ENCODE measurements at places on chromosomes 2 and 18.

DNA sequence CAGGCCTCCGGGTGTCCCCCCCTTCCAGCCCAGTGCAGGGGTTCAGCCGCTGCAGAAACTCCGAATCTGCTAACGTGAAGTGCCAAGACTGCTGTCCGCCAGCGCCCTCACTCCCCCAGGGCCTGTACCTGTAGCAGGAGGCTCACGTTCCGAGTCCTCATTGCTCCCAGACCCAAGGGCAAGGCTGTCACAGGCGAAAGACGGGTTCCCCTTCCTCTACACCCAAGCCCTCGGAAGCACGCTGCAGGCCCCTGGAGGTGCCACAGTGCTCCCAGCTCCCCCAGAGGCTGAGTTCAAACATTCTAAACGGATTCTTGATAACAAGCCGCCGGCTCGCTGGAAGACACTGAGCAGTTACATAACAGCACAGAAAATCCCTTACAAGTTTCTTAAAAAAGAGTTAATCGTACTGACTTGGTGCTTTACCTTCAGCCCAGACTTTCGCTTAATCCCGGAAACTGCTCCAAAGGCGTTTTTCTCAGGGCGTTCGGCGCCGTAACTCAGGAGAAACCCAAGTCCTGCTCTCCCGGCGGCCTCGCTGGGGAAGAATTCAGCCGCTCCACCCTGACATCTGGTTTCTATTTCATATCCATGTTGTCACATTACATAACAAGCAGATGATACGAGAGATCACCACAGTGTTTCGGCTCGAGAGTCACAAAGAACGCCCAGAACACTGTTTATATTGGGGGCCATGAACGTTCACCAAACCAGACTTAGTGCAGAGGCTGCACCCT lies 92.0 kb downstream of the HDAC4 start:
- DNase-seq: peak; percentile 16

GRCh38 chr2:190786404-190787166 lies 94.0 kb upstream of the GLS start:
- no peak for DNase-seq

GRCh38 chr18:32093523-32093922 lies 1.8 kb downstream of the RNF138 start:
- no peak for DNase-seq

DNA sequence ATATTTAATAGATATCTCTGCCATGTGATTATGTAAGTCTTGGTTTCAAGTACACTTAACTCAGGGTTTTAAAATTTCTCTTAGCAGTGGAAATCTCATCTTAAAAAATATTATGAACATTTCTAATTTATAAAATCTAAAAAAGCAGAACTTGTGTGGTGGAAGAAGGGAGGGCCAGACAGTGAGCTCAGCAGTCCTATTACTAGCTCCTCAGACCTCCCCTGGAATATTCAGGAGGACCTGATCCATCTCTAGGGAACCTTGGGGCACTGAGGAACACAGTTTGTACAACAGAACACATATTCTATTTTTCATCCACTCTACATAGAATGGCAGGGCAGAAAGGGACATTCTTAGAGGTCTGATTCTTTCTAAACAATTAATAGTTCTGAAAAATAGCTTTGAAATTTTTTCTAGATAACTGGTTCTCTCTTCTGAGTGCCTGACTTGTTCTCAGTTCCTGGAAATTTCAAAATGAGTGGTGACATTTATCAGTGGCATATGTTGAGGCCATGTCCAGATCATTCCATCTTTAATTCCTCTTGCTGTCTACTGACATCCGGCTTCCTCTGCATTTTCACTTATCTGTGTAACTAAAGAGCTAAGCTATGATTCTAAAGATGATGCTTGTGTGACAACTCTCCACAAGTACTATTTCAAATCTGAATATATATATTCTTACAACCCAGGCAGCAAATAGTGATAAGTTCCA lies 8.2 kb upstream of the MAP4K4 start:
- no peak for DNase-seq

GRCh38 chr2:236568068-236568921 lies 1.3 kb upstream of the ACKR3 start:
- DNase-seq: no peak

DNA sequence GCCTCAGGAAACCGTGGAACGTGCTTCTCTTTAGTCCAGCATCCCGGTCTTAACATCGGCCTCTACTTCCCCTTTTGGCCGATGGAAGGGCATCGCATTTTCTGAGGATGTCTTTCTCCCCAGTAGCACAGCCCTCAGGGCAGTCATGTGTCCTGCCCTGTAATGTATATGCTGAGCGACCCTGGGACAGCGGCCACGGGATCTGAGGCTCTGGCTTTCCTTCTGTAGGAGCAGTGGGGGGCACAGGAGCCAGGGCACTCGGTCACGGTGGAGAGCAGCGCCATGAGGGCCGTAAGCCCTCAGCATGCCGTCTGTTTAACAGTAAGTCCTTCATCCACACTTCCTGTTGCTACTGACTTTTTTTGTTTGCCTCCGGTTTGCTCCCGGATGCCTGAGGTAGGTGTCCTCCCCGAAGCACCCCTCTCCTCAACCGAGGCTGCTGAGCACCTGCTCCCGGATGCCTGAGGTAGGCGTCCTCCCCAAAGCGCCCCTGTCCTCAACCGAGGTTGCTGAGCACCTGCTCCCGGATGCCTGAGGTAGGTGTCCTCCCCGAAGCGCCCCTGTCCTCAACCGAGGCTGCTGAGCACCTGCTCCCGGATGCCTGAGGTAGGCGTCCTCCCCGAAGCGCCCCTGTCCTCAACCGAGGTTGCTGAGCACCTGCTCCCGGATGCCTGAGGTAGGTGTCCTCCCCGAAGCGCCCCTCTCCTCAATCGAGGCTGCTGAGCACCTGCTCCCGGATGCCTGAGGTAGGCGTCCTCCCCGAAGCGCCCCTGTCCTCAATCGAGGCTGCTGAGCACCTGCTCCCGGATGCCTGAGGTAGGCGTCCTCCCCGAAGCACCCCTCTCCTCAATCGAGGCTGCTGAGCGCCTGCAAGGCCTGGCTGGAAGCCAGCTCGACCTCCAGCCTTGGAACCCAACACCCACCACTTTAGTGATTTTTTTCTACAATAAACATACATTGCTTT lies 169.3 kb downstream of the HDAC4 start:
- no peak for DNase-seq

DNA sequence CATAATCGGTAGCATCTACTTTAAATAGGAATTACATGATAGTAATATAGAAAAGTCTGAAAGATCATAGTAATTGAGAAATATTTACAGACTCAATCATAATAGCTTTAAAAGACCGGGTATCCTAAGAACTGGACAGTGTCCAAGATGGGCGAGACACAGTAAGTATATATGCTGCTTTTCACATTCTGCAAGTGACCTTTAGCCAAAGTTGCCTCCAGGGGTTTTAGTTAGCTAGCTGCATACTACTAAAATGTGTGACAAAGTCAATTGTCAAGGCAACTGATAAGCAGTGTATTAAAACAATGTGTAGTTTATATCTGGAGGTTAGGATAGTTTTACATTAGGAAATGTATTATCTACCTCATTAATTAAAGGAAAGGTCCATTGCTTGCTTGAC lies 24.6 kb downstream of the CD302 start:
- DNase-seq: no peak

DNA sequence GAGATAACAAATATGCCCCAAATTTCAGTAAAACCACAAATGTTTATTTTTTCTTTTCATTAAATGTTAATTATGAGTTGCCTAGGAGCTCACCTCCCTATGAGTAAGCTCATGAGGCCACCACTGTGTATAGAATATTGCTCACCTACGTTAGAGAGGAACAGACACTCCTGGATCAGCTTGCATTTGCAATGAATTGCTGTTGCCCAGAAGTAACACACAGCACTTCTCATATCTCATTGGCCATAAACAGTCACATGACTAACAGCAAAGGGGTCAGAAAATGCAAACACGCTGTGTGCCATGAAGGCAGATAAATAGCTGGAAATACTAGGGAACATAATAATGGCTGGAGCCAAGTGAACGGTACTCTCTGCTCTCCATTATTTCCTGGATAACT lies 89.0 kb upstream of the GALNT5 start:
- no peak for DNase-seq

GRCh38 chr18:68713131-68713530 lies 1.8 kb downstream of the TMX3 start:
- DNase-seq: no peak

GRCh38 chr2:204693262-204693661 lies 148.0 kb downstream of the PARD3B start:
- no peak for DNase-seq

- DNase-seq: no peak
Measured at GRCh38 chr18:10842371-10842770, 307.0 kb downstream of the PIEZO2 start.

DNA sequence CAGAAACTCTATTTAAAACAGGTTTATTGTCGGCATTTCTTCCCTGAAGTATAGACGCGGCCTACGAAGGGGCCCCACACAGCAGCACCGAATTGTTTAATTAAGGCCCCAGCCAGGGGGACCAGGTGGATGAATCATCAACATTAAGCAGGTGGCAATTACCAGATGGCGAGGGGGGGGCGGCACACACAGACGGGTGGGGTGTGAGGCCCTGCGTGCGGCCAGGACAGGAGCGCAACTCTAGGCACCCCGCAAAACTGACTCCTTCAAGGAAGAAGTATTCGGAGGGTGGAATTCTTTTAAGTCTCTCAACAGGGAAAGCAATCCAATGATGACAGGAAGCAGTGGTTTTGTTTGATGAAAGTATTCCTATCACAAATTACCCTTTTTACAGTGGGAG lies 830.4 kb downstream of the GALR1 start:
- DNase-seq: no peak

DNA sequence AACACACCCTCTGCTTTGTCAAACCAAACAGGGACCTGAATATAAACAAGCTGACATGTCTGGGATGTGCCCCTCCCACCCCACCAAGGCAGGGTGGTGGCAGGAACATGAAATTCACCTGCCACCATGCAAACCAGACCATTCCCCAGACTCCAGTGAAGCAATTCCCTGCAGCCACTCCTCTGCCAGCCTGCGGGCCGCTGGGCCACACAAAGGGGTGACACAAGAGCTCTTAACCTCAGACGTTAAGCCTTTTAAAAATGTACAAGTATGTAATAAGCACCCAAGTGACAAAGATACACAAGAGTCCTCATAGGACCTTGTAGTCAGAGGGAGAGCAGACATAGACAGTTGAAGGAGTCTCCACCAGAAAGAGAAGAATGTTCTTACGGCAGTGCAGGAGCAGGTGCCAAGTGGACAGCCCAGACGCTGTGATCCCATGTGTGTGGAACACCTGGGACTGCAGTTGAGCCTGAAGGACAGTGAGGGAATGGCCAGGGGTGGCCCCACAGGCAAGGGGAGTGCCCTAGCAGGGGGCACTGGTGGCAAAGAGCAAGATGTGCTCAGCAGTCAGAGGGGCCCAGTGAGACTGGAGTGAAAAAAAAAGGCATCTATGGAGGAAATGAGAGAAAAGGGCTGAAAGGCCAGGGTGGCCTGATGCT lies 36.9 kb downstream of the CRACDL start:
- no peak for DNase-seq

- no peak for DNase-seq
Measured at GRCh38 chr2:1192121-1192520, 221.1 kb upstream of the TPO start.

DNA sequence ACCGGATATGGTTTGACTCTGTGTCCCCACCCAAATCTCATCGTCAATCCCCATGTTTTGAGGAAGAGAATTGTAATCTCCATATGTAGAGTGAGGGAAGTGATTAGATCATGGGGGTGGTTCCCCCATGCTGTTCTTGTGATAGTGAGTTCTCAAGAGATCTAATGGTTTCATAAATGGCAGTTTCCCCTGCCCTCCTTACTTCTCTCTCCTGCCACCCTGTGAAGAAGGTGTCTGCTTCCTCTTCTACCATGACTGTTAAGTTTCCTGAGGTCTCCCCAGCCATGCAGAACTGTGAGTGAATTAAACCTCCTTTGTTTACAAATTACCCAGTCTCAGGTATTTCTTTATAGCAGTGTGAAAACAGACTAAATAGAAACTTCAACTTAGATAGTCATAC lies 69.5 kb downstream of the SESTD1 start:
- DNase-seq: no peak

GRCh38 chr2:215883799-215884198 lies 129.6 kb downstream of the MREG start:
- DNase-seq: no peak

Measured in hippocampal formation (tissue), 2 donors.